ENCODE measurements at places on chromosomes 2 and 18.

DNA sequence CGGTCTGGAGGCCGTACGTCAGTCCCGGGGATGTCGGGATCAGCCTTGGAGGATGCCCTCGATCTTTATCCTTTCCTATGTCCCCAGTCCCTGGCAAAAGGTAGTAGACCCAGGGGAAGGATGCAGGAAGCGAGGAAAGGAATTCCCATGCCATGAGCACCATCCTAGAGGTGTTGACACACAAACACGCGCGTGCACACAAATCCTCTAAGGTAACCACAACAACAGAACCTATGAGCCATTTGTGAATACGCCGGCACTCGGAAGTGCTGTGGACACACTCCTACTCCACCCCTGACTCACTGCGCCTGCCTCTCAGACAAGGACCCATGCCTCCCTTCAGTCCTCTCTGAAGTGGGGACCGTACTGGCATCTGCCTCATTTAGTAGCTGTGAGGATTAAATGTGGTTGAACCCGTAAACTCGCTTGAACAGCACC is 11.3 kb upstream of the MLPH start:
- peak; percentile 55 for DNase-seq

- DNase-seq, result no peak
Observed at GRCh38 chr2:182887753-182888415, 21.4 kb upstream of the FRZB start.

DNA sequence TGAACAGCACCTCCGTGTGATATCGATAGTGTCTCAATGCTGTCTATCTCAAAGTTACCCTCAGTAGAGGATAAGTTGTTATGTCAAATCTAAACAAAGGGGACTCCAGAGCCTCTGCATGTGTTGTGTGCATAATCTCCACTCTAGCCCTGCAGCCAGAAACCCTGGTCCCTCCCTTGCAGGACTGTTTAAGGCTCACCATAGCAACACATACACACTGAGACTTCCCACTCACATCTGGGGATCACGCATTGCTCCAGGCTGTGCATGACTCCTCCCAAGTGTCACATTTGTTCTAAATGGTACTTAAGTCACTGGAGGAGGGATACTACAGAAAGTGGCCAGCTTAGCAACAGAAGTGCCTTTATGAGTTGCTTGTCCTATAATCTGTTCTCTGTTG is 258.6 kb upstream of the CRIM1 start:
- no peak for DNase-seq

DNA sequence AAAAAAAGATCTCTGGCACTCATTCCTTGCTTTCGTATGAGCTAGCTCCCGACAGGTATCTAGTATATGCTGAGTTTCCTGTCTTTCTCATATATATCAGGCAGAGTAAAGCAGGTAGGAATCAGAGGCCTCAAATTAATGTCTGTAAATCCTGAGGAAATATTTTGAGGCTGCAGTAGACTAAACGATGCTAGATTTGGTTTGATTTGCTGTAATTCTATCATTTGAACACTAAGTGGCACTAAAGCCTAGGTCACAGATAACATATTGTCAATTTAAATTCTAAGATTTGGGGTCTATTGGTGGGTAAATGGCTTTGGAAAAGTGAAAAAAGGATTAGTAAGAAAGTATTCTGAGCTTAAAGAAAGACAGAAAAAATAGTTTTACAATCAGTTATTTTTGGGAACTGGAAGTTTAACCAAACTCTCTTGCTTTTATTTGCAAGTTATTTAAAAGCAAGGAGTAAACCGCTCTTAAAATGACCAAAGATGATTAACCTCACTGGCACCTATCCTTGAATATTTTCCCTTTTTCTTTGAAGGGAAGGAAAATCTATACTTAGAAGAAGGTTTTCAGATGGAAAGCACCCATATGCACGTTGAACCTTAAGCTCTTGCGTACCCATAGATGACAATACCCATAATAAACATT is 37.6 kb upstream of the SLC4A10 start:
- no peak for DNase-seq

DNA sequence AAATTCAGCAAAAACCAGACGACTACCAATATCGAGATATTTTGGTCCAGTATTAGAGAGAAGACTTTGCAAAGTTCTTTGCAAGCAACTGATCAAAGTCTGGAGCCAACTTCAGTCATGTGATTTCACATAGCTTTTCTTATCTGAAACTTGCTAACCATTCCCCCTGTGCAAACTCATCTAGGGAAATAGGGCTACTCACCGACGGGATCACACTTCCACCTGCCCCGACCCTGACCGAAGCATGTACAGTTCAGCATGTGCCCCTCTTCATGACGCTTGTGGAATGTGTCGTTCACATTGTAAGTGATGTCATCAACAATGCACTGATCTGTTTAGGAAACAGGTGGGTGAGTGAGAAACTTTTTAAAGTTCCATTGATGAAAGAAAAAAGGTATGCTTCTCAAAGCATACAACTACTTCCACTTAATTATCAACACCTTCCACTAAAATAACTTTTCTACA is 15.4 kb downstream of the FN1 start:
- no peak for DNase-seq

- peak; percentile 96 for DNase-seq
Observed at GRCh38 chr2:112623913-112624777, 21.6 kb upstream of the SLC20A1 start.

DNA sequence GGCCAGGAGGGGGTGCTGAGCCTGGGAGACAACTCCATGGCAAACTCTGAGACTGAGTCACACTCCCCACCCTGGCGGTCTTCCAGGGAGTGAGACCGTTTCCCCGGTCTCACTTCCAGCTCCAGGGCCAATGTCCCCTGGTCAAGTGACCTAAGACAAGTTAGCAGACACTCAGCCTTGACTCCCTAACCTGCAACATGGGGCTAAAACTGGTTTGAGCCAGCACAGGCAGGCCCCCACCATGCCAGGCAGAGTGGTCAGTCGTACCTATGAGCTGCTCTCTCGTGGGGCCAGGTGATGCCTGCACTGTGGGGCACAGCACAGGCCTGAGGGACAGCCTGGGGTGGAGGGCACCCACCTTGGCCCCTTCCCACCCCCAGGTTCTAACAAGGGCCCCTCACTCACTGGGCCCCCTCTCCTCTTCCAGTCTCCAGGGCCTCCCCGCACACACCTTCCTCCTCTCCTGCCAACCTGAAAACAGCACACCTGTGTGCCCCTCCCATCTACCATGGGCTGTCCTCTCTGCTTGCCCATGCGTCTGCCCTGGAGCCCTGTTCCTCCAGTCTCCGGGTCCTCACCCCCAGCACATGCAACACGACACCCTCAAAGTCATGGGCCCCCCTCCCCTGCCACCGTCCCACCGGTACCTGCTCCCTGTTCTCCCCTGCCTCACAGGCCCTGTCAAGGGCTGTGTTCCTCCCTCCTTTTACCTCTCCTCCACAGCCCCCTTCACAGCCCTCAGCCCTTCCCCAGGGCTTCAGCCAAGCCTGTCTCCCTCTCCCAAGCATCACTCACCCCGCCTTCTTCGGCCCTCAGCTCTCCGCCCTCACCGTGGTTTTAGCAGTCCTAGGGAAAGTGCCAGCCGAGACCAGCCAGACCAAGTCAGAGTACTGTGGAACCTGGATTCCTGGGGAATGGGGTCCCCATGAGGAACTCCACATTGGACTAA is 1.6 kb downstream of the GPR17 start:
- DNase-seq, result no peak

DNA sequence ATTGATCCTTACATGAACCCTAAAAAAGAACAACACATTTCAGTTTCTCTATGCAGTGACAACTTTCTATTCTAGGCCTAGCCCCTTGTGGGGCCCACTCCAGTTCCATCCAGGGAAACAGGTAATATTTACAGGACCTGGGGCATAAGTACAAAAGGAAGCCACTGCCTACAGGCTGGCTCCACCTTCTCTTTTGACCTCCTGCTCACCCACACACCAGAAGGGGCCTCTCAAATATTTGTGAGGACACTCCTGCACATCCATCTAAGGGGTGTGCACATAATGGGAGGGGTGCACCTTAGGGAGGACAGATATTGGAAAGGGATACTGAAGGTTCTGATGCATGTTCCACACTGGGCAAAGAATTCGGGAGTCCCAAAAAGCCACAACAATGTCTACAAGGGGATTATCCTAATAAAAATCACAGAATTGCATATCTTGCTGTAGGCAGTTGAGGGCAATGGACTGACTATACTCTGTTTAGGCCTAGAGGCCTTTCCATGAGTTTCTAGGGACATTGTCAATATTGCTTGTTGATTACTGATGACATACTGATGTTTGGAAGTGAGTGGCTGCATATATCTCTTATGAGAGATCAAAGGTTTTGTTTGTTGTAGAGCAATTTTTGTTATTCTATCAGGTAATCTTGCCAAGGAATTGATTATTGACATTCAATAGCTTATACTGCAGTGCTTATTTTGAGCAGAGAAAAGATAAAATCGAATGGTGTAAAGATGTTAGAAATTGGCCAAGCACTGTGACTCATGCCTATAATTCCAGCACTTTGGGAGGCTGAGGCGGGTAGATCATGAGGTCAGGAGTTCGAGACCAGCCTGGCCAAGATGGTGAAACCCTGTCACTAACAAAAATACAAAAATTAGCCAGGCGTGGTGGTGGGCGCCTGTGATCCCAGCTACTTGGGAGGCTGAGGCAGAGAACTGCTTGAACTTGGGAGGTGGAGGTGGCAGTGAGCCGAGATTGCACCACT is 23.8 kb upstream of the HNRNPA3 start:
- DNase-seq, result no peak

Measured in NCI-H226 (cell line).